ENCODE measurements at places on chromosomes 1 and 21.

GRCh38 chr1:18015719-18016118 is 91.9 kb upstream of the IGSF21 start:
- no peak for DNase-seq

DNA sequence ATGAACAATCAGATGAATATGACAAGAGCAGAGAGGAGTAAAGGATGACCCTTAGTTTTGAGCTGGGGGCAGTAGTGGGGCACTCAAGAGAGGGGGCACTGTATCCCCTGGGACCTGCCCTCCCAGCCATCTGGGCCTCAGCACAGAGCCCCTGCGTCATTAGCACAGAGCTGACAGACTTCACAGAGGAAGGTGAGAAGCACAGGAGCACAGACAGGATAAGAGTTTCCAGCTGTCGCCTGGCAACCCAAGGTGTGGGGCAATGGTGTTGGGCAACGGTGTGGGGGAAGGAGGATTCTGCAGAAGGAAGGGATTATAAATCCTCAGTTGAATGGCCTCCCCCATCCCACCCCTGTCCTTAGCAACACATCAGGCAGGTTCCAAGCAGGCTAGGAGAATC is 30.2 kb downstream of the RAB3B start:
- no peak for DNase-seq

GRCh38 chr1:157226739-157227138 is 88.5 kb upstream of the ETV3 start:
- no peak for DNase-seq

- no peak for DNase-seq
Observed at GRCh38 chr1:183883623-183884022, 78.7 kb downstream of the RGL1 start.

- peak; percentile 52 for DNase-seq
Observed at GRCh38 chr1:186404454-186405051, 28.9 kb downstream of the ODR4 start.

GRCh38 chr1:185017338-185017737 is 28.0 kb upstream of the RNF2 start:
- DNase-seq = no peak

- no peak for DNase-seq
Observed at GRCh38 chr1:221886743-221887414, 145.0 kb upstream of the DUSP10 start.

- no peak for DNase-seq
Observed at GRCh38 chr1:171310661-171311087, 3.3 kb upstream of the FMO4 start.

- peak; percentile 13 for DNase-seq
Observed at GRCh38 chr1:100606438-100606837, 68.5 kb downstream of the GPR88 start.
